ENCODE measurements at places on chromosomes 2 and 18. TPM values are rescaled to one million over a fixed set of nuclear protein-coding genes. Genes with fewer than 3 reads are reported as not detected.

ANKRD12 gene
- 91.9 TPM for total RNA-seq

SEMA4C gene
- 35.0 TPM for total RNA-seq

DNA sequence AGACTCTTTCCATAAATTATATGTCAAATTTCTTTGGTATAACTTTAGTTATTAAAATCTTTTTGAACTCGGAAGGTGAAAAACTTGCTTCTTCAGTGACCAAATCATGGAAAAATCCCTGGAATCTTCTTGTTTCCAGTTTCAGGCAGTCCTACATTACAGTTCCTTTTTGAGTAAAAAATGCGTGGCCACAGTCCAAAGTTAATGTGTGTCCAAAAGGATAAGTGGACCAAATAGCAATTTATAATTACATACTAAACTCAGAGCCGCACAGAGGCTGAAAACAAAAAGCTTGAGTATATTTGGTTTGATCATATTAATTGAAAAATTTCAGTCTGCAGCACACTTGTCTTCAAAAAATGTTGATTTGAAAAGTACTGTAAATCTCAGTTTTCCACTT lies 28.4 kb upstream of the DYNC2LI1 start:
- no peak for DNase-seq

DNA sequence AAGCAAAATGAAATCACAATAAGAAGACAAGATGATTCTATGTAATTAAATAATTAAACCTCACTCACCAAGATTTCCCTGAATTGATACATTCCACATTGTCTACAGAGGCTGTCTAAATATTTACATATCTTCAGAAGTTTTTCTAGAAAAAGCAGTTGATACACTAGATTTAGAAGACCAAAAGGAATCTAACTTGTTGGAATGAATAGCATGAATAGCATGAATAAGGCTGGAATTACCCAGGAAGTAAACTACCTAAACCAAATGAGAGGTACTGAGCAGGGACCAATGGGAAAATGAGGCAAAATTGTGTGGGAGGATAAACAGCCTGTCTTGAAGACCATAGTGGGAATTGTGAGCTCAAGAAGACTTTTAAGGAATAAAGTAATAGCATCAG lies 479.7 kb downstream of the TXNL1 start:
- no peak for DNase-seq

Data from posterior vena cava (tissue), 2 donors.